NCI-H1105 treated with DMSO at 0.1 percent for 48 hours (cell line): ENCODE measurements at places on chromosomes 16 and 17.
A peak's percentile ranks its signal among the peaks of the same experiment; 100 is the strongest.

- DNase-seq, result no peak
Measured at GRCh38 chr17:55005520-55005919, 37.0 kb downstream of the STXBP4 start.

GRCh38 chr17:14621826-14622614 is 321.1 kb downstream of the HS3ST3B1 start:
- DNase-seq, result no peak

- DNase-seq, result no peak
Measured at GRCh38 chr17:63519116-63519881, 3.9 kb upstream of the KCNH6 start.

DNA sequence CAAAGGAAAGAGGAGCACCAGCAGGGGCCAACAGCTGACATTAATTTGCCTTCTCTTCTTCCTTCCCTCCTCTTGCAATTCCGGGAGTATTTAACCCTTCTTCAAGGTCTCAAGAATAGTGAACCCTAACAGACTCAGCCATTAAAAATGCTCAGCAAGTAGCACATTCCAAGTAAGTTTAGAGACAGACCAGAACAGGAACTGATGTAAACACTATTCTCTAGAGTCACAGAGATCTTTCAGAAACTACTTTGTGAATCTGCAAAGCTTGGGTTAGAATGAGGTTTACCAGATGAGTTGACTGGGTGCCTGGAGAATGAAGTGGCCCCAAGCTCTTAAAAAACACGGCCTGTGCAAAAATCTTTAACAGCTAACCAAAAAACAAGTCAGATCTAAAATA is 50.9 kb downstream of the TEX2 start:
- DNase-seq, result no peak

DNA sequence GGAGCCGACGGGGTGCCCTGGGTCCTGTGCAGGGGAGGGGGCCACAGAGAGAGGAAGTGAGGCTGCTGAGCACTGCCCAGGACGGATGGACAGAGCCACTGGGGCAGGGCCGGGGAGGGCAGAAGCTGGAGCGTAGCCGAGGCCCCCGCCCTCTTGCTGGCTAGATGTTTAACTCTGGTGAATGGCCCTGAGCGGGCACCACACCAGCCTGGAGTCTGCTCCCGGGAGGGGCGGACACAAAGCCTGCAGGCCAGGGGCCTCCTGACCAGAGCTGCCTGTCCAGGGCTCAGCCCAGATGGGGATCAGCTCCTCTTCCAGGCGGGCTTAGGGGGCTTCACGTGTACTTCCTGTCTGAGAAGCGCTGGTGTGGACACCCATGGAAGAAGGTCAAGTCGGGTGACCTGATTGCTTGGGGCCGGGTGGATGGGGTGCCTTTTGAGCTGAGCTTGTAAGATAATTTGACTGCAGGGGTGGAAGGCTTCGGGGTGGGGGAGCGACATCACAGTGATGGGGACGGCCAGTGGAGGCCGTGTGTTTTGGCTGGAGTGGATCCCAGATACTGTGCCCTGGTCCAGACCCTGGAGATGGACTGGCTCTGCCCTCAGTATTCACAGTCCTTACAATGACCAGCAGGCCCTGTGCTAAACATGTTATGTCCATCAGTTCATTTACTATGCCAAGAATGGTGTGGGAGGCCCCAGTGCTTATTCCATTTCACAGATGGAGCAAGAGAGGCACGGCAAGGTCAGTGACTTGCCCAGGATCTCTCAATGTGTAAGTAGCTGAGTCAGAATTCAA is 33.7 kb upstream of the CIBAR2 start:
- no peak for DNase-seq

DNA sequence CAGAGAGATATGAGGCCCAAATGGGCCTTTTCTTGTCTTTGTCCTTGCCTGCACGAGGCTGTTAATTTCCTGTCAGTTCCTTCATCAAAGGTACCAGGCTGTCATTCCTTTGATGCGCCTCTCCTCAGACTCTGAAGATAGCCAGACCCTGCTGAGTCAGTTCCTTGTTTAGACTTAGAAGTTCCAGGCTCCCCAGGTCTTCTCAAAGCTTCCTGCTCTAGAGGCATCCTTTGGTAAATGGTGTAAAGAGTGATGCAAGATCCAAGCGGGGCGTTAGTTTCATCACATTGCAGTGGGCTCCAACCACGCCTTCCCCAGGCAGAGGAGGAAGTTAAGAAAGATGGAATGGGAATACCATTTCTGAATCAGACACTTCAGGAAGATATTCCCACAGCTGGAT is 4.0 kb upstream of the CDH11 start:
- DNase-seq, result no peak

DNA sequence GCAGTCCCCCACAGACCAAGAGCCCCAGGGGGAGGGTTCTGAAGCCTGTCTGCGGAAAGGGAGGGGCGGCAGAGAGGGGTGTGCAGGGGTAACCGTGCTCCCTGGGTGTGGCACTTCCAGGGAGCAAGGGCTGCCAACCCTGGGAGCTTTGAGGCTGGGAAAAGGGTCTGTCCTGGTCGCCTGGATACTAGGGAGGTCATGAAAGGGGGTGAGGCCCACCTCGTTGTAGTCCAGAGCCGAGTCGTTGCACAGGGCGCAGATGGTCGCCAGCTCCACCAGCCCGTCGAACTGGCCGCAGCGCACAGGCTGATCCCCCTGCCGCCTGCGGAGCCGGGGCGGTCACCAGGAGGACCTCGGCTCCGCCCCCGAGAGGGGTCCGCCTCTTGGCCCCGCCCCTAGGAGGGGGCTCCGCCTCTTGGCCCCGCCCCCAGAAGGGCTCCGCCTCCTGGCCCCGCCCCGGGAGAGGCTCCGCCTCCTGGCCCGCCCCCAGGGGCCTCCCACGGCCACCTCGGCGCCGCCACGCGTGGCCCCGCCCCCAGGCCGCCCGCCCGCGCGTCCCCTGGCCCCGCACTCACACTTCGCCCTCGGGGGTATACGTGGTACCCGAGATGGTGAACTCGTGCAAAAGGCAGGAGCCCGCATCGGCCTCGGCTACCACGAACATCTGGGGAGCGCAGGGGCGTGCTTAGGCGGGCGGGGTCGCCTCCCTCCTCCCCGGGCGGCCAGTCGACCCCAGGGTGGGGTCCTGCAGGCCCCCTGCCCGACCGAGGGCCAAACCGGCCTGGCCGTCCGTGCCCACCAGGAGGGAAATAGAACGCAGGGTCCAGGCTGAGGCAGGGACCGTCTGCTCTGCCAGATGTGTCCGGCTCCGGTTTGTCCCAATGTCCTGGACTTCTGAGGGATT is 19.5 kb downstream of the ATP2A3 start:
- DNase-seq, result no peak

DNA sequence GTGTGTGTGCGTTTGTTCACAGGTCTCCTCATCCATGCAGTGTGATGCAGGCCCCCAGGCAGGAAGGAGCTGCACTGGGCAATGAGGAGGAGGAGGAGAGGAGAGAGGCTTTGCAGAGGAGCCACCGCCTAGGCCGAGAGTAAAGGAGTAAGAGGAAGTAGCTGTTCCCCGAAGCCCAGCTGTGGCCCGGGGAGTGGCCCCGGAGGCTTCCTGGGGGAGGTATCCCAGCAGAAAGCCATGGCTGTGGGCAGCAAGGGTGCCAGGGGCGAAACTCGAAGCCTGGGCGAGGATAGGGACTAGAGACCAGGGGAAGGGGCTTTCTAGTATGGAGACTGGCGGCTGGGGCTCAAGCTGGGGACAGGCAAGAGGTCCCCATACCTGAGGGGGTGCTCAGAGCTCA is 12.2 kb downstream of the C16orf95 start:
- DNase-seq, result no peak

GRCh38 chr17:42787266-42787665 is 6.9 kb downstream of the WNK4 start:
- no peak for DNase-seq

DNA sequence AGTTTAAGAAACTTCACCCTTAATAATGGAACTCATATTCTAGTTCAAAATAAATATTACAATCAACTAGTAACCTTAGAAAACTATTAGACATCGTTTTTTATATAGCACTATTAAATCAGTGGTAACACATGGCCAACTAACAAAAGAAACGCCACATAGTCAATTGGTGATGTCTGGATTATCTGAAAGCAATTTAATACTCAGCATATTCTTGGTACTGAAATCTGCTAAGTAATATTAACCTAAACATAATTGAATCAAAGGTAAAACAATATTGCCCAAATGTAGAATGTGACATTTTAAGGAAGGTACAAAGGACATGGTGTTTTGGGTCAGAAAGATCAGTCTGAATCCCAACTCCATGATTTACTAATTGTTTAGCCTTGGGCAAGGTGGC is 11.1 kb upstream of the RSL1D1 start:
- DNase-seq, result no peak

DNA sequence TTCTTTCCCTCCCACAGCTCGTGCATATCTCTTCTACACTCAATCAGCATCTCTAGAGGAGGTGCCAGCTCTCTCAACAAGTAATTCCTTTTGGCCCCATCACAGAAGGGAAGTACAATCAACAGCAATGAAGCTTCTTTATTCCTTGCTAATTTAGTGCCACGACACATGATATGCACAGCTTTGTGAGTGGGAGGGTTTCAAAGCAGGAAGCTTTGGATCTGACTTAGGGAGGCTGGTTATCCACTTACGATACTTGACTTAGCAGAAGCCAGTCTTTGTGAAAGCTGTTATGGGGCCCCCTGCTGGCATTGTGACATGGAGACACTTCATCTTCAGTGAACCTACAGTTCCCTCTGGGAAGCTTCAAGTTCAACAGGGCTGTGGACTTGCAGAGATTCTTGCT is 81.0 kb downstream of the TMEM100 start:
- no peak for DNase-seq

GRCh38 chr17:49659661-49660382 is 18.1 kb downstream of the SPOP start:
- no peak for DNase-seq

DNA sequence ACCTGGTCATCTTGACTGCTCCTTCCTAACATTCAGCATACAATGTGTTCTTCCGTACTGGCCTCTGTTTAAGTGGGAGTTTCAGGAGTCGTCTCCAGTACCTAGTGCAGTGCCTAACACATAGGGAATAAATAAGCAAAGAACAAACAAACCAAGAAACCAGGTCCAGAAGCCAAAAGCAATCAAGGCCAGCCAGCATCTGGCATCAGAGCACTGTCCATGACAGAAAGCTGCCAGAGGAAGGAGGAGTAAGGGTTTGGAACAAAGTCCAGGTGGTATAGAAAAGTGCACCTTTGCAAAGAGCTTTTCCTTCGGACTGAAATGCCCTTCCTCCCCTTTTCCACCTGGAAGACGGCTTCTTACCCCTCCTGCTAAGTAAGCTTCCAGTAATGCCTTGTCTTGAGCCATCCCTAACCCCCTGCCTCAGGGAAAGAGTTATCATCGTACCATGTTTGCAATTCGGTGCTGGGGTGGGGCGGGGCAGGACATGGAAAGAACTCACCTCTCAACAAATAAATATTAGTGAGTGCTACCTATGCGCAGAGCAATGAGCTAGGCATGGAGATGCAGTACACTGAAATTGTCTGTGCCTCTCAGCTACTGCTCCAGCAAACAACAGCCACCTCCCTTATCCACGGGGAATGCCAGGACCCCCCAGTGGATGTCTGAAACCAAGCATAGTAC is 47.6 kb downstream of the C17orf67 start:
- no peak for DNase-seq

- peak; percentile 44 for DNase-seq
Measured at GRCh38 chr16:77599793-77600415, 122.4 kb upstream of the NUDT7 start.

- DNase-seq, result no peak
Measured at GRCh38 chr17:81578561-81579225, 26.5 kb upstream of the FAAP100 start.

DNA sequence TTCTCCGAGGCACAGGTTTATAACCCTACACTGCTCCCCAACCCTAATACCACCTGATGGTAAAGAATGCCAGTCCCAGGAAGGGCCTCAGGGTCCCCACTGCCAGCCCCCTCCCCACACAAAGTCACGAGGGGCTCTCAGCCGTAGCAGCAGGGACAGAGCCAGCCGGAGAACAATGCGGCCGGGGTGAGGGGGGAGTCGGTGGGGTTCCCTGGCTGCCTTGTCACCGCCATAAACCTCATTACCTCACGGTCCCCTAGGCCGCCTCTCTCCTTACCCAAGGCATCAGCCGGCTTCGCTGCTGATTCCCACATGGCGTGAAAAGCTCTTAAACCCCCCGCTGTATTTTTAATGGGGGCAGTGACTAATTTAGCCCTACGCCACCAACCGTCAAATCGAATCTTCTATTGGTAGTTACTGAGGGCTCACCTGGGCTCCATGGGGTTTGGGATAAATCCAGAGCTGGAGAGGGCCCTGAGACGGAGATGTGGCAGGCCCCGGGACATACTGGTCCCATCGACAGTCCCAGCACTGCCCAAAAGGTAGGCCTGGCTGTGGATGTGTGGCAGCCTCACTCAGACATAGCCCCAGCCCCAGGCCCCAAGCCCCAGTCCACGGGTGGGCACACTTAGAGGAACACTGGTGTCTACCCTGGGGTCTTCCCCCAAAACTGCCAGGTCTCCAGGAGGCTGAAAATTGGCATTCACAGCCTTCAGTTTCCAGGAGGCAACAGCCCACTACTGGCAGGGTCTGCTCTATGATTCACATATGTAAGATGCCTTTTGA is 115.3 kb downstream of the C16orf78 start:
- DNase-seq, result no peak

DNA sequence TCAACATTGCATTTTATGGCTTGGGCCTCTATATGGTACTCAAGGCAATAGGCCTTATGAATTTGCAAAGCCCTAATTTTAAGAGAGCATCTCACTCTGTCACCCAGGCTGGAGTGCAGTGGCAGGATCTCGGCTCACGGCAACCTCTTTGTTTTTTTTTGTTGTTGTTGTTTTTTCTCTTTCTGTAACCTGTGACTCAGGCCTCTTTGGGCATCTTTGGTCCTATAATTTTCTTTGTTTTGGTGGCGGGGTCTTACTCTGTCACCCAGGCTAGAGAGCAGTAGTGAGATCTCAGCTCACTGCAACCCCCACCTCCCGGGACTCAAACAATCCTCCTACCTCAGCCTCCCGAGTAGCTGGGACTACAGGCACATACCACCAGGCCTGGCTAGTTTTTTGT is 21.8 kb upstream of the HERPUD1 start:
- no peak for DNase-seq

GRCh38 chr17:8375738-8376259 is 705 bp downstream of the KRABD2 start:
- DNase-seq, result peak; percentile 75

- no peak for DNase-seq
Measured at GRCh38 chr16:67207249-67208091, 8.5 kb downstream of the ELMO3 start.

DNA sequence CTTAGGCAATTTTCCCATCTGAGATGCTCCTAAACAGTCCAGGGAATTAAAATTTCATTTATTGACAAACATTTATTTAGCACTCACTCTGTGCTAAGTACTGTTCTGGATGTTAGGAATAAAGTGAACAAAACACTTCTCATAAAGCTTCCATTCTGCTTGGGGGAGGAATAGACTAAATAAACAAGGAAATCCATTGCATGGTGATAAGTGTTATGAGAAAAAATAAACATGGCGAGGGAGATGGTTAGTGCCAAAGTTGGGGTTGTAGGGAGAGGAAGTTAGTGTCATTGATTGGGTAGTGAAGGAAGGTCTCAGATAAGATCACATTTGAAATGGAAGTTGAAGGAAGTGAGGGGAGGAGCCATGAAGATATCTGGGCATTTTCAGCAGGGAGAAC is 72.2 kb upstream of the CES5A start:
- no peak for DNase-seq
